ENCODE measurements at places on chromosomes 12 and 14.

- DNase-seq = no peak
- peaks cover 8% of the 10 kb centered on the region for H3K4me1 ChIP-seq
- no peaks in the 10 kb centered on the region for H3K36me3 ChIP-seq
- peak overlapping the region; percentile 92 for H3K27ac ChIP-seq
Observed at GRCh38 chr14:23568021-23568599, 519 bp upstream of the AP1G2 start.

DNA sequence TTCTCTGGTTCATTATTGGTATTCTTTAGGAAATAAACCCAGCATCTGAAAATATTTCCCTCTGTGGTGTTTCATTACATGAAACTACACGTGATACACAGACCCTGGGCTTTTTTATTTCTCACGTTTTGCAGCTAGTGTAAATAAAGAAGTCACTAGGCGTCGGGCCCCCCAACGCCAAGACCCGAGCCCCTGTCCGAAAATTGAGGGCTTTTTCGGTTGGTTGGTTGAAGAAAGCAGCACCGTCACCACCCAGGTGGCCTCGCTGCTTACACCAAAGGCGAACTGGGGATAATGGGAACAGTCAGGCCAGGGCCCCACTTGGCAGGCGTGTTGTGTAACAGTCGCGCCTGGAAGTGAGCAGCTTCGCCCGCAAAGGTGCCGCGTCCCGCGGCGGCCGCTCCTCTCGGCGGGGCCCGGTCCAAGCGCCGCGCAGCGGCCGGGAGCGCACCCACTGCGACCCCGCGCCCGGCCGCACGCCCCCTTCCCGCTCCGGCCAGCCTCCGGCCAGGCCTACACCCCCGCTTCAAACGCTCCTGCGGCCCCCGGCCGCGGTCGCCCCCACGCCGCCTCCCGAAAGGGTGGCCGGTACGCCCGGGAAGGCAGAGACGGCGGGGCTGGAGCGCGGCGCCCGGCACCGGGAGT, 1.2 kb downstream of the DUSP16 start:
- H3K4me1 ChIP-seq = peaks cover 15% of the 10 kb centered on the region

DNA sequence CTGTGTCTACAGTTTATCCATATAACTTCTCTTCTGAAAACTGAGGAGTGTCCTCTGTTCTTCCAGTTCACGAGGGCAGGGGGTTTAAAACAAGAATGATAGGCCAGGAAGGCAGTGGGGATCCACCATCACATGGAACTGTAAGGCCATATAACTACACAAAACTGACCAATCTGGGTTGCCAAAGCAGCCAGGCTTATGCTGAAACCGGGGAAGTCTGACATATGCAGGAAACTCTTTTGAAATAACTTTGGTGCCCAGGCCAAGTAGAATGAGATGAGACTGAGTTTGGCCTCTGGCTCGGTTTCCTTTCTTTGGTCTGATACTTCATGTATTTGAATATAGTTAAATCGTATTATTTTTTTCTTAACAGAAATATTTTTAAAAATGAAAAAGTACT, 18.0 kb upstream of the ATF1 start:
- H3K27ac ChIP-seq = no peak overlapping the region
- DNase-seq = no peak
- no peaks in the 10 kb centered on the region for H3K4me1 ChIP-seq
- H3K27me3 ChIP-seq = no peaks in the 10 kb centered on the region

- no peak overlapping the region for H3K27ac ChIP-seq
- no peak overlapping the region for H3K4me3 ChIP-seq
- no peaks in the 10 kb centered on the region for H3K36me3 ChIP-seq
- no peaks in the 10 kb centered on the region for H3K27me3 ChIP-seq
- H3K4me1 ChIP-seq = no peaks in the 10 kb centered on the region
- DNase-seq = no peak
Observed at GRCh38 chr12:119136811-119137410, 41.8 kb upstream of the HSPB8 start.

DNA sequence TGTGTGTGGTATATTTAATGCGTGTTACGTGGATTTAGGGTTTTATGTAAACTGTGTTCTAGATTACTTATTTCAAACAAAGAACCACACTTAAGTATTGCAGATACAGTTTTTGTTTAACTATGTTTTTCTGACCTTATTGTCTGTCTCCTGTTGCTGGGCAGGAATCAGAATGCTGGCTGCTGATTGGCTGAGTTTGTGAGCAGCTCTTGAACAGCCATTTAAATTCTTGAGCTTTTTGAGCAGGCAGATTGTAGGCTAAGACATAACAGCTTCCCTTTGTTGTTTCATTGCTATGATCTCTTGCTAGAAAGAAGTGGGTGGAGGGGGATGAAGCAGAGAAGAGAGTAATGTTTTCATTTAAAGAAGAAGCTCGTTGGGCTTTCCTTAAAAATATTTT, 52.2 kb downstream of the ATF7IP start:
- no peaks in the 10 kb centered on the region for H3K27me3 ChIP-seq
- H3K4me1 ChIP-seq = no peaks in the 10 kb centered on the region
- no peak overlapping the region for H3K4me3 ChIP-seq
- no peaks in the 10 kb centered on the region for H3K36me3 ChIP-seq
- DNase-seq = no peak

DNA sequence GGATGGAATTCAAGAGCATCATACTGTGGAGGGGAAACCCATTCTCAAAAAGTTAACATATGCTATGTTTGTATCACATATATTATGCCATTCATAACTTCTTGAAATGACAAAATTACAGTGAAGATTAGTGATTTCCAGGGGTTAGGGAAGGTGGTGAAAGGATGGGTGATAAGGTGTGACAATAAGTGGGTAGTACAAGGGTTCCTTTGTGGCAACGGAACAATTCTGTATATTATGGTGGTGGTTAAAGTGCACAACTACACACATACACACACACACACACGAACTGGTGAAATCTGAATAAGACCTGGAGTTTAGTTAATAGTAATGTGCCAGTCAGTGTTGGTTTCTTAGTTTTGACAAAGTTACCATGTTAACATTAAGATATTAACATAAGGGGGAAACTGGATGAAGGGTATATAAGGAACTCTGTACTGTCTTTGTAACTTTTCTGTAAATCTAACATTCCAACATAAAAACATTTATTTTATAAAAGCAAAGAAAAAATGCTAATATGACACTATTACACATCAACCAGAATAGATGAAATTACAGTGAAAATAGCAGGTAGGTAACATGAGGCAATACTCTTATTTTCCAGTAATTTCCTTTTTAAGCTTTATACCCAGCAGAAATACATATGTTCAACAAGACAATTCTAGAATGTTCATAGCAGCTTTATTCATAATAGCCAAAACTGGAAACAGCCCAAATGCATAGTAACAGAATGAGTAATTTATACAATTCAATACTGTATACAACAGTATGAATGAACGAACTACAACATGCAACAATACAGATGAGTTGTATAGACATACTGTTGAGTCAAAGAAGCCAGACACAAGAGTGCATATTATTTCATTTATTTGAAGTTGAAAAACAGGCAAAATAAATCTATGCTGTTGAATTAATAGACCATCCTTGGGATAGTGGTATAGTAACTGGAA, 44.0 kb upstream of the OR5AU1 start:
- H3K4me3 ChIP-seq = no peak overlapping the region
- H3K27ac ChIP-seq = no peak overlapping the region
- DNase-seq = no peak

DNA sequence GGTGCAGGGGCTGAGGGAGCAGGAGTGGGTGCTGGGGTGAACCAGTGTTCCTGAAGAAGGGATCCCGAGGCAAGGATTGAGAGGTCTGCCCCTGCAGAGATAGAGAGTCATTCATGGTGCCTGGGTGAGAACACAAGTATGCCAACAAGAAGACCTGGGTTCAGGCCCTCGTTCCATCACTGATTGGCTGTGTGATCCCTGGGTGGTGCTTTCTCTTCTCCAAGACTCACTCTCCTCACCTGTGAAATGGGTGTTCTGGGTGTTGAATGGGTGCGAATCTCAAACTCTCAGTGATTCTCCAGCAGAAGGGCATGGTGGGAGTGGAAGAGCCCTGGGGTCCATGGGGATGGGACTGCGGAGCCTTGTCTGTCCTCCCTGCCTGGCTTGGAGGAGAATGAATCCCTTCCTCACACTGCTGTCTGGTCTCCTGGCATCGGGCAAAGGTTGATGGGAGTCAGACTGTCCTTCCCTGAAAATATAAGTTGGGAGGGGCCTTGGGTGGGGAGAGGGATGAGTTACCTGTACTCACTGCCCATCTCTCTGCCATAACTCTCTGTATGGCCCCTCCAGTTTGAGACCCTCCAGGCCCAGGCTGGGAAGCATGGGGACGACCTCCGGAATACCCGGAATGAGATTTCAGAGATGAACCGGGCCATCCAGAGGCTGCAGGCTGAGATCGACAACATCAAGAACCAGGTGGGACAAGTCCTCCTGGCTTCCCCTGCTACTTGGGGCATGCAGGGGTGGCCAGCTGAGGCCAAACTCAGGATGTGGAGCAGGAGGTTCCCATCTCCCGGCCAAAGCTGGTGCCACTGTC, 9.6 kb downstream of the KRT7 start:
- no peaks in the 10 kb centered on the region for H3K27me3 ChIP-seq
- H3K4me3 ChIP-seq = no peak overlapping the region
- H3K27ac ChIP-seq = peak overlapping the region; percentile 84
- DNase-seq = no peak
- H3K4me1 ChIP-seq = peaks cover 20% of the 10 kb centered on the region

- no peak for DNase-seq
- peak overlapping the region; percentile 34 for H3K27ac ChIP-seq
- H3K27me3 ChIP-seq = no peaks in the 10 kb centered on the region
- no peaks in the 10 kb centered on the region for H3K36me3 ChIP-seq
Observed at GRCh38 chr12:50132505-50133135, 20.6 kb downstream of the COX14 start.

DNA sequence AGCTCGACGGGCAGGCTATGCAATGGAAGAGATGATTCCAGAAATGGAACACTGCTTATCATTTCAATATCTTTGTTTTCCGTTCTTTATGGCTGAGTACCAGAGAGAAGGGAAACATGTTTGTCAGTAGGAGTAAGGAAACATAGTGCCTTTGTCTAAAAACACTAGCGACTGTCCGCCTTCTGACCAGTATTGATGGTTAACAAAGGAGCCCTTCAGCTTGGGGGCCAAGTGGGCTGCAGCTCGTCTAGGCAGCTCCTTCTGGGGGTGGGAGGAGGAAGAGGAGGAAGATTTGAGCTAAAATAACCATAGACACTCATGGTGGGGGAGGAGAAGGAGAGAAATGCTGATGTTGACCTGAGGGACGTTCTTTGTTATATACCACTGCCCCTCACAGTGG, 15.0 kb downstream of the COQ5 start:
- DNase-seq = no peak
- H3K36me3 ChIP-seq = peaks cover 20% of the 10 kb centered on the region
- no peaks in the 10 kb centered on the region for H3K4me1 ChIP-seq
- no peak overlapping the region for H3K4me3 ChIP-seq
- no peaks in the 10 kb centered on the region for H3K27me3 ChIP-seq

DNA sequence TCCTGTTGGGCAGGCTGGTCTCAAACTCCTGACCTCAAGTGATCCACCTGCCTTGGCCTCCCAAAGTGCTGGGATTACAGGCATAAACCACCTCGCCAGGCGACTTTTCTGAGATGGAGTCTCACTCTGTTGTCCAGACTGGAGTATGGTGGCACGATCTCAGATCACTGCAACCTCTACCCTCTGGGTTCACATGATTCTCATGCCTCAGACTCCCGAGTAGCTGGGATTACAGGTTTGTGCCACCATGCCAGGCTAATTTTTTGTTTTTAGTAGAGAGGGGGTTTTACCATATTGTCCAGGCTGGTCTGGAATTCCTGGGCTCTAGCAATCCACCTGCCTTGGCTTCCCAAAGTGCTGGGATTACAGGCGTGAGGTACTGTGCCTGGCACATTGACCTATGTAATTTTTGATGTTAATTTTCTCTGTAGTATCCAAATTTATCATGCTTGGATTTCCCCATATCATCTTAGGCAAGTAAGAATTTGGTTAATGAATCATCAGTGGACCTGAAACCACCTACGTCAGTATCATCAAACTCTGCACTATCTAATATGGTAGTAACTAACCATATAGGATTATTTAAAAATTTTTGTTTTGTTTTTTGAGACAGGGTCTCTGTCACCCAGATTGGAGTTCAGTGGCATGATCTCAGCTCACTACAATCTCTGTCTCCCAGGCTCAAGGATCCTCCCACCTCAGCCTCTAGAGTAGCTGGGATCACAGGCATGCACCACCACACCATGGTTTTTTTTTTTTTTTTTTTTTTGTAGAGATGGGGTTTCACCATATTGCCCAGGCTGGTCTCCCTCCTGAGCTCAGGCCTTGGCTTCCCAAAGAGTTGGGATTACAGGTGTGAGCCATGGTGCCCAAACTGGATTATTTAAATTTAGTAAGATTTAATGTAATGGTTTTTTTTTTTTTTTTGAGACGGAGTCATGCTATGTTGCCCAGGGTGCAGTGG, 11.9 kb upstream of the ATP5F1B start:
- no peak for DNase-seq
- no peaks in the 10 kb centered on the region for H3K27me3 ChIP-seq
- no peaks in the 10 kb centered on the region for H3K36me3 ChIP-seq
- no peak overlapping the region for H3K4me3 ChIP-seq
- H3K27ac ChIP-seq = no peak overlapping the region
